CD4-positive, alpha-beta T cell (primary cell): ENCODE measurements at places on chromosomes 2 and 18.

- peak overlapping the region; percentile 21 for H3K4me3 ChIP-seq
- H3K36me3 ChIP-seq, result peaks cover 14% of the 10 kb centered on the region
- no peak for DNase-seq
- H3K27me3 ChIP-seq, result no peaks in the 10 kb centered on the region
Observed at GRCh38 chr18:10559553-10560451, 34.0 kb downstream of the NAPG start.

DNA sequence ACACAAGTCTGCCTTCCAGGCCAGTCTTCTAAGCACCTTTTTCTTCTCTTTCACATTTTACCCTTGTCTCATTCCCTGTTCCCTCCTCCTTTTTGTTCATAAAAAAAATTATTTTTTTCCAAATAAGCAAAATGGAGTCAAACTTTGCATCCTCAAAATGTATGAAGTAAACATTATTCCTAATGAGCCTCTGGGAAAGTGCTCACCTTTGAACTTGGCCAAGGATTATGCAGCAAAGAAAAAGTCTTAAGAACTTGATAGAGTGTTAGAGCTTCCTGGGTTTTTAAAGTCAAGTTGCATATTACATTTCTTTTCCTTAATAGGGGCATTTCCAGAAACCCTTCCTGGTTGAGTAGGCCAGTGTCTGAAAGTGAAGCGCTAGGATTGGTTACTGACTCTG is 31.6 kb downstream of the EPAS1 start:
- H3K27me3 ChIP-seq, result no peaks in the 10 kb centered on the region
- H3K36me3 ChIP-seq, result no peaks in the 10 kb centered on the region
- H3K27ac ChIP-seq, result no peak overlapping the region
- no peak overlapping the region for H3K4me3 ChIP-seq
- DNase-seq, result no peak
- H3K4me1 ChIP-seq, result no peaks in the 10 kb centered on the region

DNA sequence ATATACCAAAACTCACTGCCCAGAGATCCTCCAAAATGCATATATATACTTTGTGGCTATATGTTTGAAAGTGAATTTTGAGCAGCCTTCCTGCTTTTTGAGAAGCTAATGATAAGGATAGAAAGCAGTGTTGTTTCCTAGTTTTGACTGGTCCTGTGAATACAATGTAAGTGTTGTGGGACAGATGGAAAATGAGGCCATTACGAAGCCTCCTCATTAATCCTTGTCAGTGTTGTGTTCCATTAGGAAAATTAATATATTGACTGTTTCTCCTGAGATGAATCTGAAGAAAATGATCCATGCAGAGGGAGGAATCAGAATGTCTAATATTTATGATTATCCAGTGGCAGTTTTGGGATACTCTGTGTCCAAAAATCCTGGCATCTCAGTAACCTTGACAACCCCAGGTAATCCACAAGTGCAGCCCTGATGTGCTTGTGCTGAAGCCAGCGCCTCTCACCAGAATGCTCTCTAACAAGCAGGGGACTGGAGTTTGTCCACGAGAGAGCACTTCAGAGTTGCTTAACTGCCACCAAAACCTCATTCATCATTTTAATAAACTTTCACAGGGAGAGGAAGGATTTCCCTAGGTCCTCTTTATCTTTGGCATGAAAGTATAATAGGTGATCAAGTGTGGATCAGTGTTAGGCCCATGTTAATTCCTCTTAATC is 418.6 kb downstream of the CMPK2 start:
- H3K36me3 ChIP-seq, result no peaks in the 10 kb centered on the region
- no peak for DNase-seq
- no peak overlapping the region for H3K4me3 ChIP-seq

GRCh38 chr2:43027097-43027873 is 199.1 kb downstream of the ZFP36L2 start:
- no peaks in the 10 kb centered on the region for H3K27me3 ChIP-seq
- no peaks in the 10 kb centered on the region for H3K36me3 ChIP-seq
- no peak for DNase-seq
- H3K4me1 ChIP-seq, result peaks cover 15% of the 10 kb centered on the region

DNA sequence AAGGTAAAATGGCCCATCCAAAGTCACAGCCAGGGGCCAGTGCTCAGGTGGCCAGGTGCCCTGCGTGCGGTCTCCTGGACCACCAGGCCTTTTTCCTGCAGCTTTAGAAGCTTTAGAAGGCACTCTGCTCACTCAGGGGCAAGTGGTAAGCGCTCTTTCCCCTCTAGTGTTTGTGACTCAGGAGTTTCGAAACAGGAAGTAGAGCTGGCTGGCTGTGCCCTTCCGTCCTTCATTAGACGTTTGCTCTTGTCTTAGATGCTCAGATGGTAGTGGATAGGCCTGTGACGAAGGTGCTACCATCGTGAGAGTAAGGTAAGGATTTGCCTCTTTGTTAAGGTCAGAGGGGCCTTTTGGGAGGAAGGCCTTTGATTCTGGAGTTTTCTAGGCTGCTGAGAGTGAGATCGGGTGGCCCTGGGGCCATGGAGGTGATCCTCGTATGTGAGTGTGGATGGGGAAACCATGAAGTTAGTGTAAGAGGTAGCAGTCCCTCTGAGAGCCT is at the start of gene CASP8:
Gene CASP8, plus strand, starts transcription at position 235 of the 499 bp plus-strand sequence. CDS start 5,951 bp downstream, outside the sequence.
- peaks cover 4% of the 10 kb centered on the region for H3K36me3 ChIP-seq
- DNase-seq, result peak; percentile 90
- peak within 1 kb of the TSS; percentile 93 for H3K27ac ChIP-seq
- no peaks in the 10 kb centered on the region for H3K27me3 ChIP-seq

GRCh38 chr2:152099367-152100050 is 665 bp upstream of the CACNB4 start:
- peaks cover 60% of the 10 kb centered on the region for H3K27me3 ChIP-seq
- DNase-seq, result no peak
- H3K36me3 ChIP-seq, result no peaks in the 10 kb centered on the region
- no peak overlapping the region for H3K27ac ChIP-seq
- H3K4me3 ChIP-seq, result peak overlapping the region; percentile 50

GRCh38 chr2:194166818-194167217 is 1490.2 kb upstream of the SLC39A10 start:
- H3K4me1 ChIP-seq, result no peaks in the 10 kb centered on the region
- no peaks in the 10 kb centered on the region for H3K36me3 ChIP-seq
- H3K4me3 ChIP-seq, result no peak overlapping the region
- H3K27me3 ChIP-seq, result no peaks in the 10 kb centered on the region
- H3K27ac ChIP-seq, result no peak overlapping the region

GRCh38 chr2:119015845-119016244 is 73.9 kb downstream of the MARCO start:
- H3K4me3 ChIP-seq, result no peak overlapping the region
- no peak overlapping the region for H3K27ac ChIP-seq
- no peak for DNase-seq
- H3K4me1 ChIP-seq, result no peaks in the 10 kb centered on the region
- H3K27me3 ChIP-seq, result peaks cover 10% of the 10 kb centered on the region

DNA sequence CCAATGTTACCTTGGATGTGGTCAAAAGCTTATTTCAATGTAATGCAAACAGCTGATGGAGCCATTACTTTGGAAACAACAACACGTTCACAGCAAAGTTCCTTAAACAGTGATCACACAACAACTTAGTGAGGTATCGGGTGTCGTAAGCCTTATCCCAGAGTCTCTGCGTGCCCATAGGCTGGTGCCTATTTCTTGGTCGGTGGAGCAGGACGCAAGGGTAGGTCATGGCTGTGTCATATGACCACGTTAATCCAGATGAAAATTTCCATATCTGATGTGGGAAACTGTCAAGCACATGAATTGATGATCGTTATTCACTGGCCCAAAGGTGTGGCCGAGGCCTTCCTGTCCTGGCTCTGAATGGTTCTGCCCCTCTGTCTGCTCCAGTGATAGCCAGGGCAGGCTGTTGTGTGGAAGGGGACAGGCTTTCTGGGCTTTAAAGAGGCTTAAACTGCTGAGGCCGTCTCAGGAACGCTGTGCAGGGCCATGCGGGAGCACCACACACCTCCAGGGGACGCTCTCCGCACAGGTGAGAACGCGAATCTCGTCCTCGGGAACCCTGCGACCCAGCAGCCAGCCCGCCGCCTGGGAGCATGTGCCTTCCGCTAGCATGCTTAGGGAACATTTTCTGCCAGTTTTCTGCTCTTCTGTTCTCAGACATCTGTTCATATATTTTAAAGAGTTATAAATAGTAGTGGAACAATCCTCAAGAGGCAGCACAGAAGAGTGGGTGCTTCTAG is 90.6 kb downstream of the KCTD1 start:
- no peak overlapping the region for H3K4me3 ChIP-seq
- no peaks in the 10 kb centered on the region for H3K4me1 ChIP-seq
- H3K27me3 ChIP-seq, result no peaks in the 10 kb centered on the region
- DNase-seq, result no peak
- no peak overlapping the region for H3K27ac ChIP-seq

- DNase-seq, result no peak
- H3K27me3 ChIP-seq, result no peaks in the 10 kb centered on the region
- no peak overlapping the region for H3K4me3 ChIP-seq
- H3K36me3 ChIP-seq, result no peaks in the 10 kb centered on the region
Observed at GRCh38 chr2:211789982-211790381, 748.6 kb downstream of the ERBB4 start.

DNA sequence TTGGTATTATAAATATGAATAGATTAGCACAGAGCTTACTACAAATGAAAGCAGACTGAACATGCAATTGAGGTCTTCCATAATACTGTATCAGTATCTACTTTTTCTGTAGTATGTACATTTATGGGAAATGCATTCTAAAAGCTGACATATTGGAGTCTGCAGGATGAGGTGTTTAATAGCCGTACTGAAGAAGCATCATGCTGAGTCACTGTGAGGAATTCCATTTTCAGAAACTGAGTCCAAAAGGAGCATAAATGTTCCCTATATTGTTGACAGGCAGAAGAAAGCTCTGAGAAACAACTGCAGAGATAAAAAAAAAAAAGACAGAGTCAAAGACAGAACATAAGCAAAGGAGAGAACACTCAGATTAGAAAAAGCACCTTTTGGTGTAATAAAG is 366.7 kb upstream of the SPHKAP start:
- no peak overlapping the region for H3K4me3 ChIP-seq
- H3K4me1 ChIP-seq, result no peaks in the 10 kb centered on the region
- H3K27ac ChIP-seq, result no peak overlapping the region
- DNase-seq, result no peak
- no peaks in the 10 kb centered on the region for H3K36me3 ChIP-seq

DNA sequence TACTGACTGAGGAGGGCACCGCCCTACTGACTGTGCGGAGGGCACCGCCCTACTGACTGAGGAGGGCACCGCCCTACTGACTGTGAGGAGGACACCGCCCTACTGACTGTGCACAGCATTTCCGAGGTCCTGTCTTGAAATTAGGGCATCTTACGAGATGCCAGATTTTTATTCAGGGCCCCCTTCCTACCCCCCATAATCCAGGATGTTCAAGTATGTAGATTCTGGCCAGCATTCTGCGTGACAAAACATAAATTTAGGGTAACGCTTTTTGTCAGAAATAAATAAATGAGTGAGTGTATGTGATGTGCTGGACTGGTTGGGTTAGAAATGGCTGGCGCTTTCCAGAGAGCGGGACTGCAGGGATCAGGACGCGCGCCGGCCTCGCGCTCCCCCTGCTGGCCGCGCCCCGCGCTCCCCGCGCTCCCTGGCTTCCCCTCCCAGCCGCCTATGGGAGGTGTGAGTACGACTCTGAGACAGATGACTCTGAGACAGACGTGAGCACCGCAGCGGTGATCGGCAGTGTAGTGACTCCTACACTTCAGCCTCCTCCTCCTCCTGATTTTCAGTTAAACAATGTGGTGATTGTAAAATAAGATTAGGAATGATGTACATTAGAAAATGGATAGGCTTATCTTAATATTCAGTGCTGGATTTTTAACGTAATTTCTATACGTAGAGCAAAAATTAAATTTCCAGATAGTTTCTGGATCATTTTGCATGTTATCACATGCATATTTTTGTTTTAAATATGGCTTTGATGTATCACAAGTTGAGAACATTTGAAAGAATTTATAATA is 149.2 kb upstream of the NFATC1 start:
- no peaks in the 10 kb centered on the region for H3K36me3 ChIP-seq
- H3K27me3 ChIP-seq, result no peaks in the 10 kb centered on the region
- peak; percentile 67 for DNase-seq
- H3K27ac ChIP-seq, result no peak overlapping the region

DNA sequence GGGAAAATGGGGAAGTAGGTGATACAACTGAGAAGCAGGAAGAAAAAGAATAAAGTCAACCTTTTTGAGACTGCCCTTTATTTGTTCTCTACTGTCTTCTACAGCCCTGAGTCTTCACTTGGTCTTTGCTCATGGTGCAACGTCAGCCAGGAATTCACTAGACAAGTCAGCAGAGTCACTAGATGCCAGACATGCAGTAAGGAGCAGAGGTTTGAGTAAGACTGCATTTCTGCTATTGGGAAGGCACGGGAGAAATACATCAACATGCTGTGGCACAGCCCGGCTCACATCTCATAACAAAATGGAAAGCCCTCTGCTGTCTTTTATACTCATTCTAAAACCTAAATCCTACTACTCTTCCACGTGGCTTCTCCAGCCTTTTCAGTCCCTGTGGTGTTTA is 67.1 kb downstream of the PRELID3A start:
- no peak for DNase-seq
- no peak overlapping the region for H3K27ac ChIP-seq
- no peak overlapping the region for H3K4me3 ChIP-seq

DNA sequence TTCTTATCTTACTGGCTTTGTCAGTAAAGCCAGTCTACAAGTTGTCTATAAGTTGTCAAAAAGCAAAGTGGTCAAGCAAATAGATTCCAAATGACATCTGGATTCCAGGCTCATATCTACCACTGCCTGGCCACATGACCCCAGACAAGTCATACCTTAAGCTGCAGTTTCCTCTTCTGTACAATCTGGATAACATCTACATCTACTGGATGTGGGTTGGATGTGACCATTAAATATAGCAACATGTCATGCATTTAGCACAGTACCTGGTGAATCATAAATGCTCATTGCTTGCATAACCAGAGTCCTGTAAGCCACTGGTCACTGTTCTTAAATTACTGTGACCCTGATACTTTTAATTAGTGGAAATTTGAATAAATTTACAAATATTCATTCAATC is 16.8 kb downstream of the COBLL1 start:
- H3K4me3 ChIP-seq, result no peak overlapping the region
- no peaks in the 10 kb centered on the region for H3K27me3 ChIP-seq
- no peak overlapping the region for H3K27ac ChIP-seq
- DNase-seq, result no peak

DNA sequence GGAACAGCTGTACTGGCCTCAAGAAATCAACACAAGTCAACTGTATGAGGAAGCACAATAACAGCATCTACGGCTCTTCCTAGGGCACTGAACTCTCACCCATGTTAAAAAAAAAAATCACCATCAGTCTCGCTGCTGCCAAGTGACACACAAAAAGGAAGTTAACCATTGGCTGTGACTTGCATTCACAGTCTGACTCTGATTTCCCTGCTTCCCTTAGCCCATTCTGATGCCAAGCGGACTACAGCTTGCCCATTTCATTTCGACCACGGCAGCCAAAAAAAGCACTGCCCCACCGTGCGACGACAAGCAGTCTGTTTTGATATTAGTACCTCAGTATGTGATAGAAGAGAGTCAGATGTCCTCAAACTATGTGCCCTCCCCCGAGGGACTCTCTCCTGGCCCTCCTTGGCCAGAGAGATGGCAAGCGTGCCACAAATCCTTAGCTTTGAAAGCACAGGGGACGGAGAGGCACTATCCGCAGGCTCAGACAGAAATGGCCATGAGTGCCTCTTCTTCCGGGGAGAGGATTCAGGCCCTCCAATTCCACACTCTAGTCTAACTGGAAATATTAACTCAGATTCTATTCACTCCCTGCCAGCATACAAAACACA is 250.0 kb downstream of the TCF4 start:
- H3K36me3 ChIP-seq, result no peaks in the 10 kb centered on the region
- no peak for DNase-seq
- H3K27ac ChIP-seq, result no peak overlapping the region
- no peaks in the 10 kb centered on the region for H3K4me1 ChIP-seq
- no peak overlapping the region for H3K4me3 ChIP-seq
